ENCODE measurements at places on chromosomes 13 and 19. TPM values are rescaled to one million over a fixed set of nuclear protein-coding genes. Genes with fewer than 3 reads are reported as not detected.

- no peak for DNase-seq
Measured at GRCh38 chr19:40745402-40745780, 4.9 kb downstream of the ACTMAP start.

DNA sequence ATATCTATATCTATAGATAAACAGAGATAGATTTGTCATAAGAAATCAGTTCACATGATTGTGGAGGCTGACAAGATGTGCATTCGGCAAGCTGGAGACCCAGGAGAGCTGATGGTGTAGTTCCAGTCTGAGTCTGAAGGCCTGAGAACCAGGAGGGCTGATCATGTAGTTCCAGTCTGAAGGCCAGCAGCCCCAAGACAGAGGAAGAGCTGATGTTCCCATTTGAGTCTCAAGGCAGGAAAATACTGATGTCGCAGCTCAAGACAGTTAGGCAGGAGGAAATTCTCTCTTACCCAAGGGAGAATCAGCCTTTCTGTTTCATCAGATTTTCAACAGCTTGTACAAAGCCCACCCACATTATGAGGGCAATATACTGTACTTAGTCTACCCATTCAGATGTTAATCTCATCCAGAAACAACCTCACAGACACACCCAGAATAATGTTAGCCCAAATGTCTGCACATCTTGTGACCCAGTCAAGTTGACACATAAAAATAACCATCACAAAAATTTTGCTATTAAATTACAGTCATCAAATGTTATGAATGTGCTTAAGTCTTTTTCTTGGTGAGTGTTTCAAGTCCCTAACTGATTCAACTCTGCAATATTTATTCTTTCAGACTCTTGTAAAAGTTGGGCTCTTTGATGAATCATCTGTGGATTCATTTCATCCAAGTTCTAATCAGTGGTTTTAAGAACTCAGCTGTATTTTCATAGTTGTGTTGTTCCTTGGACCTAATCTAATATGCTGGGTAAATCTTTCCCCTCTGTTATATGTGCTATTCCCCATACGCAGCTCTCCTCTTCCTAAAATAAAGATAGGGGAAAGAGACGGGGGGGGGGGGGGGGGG lies 22.7 kb upstream of the LRCH1 start:
- no peak for DNase-seq

- no peak for DNase-seq
Measured at GRCh38 chr13:64314331-64314730, 2898.7 kb upstream of the PCDH20 start.

- DNase-seq: peak; percentile 42
Measured at GRCh38 chr19:11673608-11674041, 65.1 kb downstream of the ZNF823 start.

GRCh38 chr13:95254339-95254738 lies 46.9 kb downstream of the ABCC4 start:
- DNase-seq: no peak

- DNase-seq: no peak
Measured at GRCh38 chr13:103007427-103007762, 58.8 kb downstream of the SLC10A2 start.

DNA sequence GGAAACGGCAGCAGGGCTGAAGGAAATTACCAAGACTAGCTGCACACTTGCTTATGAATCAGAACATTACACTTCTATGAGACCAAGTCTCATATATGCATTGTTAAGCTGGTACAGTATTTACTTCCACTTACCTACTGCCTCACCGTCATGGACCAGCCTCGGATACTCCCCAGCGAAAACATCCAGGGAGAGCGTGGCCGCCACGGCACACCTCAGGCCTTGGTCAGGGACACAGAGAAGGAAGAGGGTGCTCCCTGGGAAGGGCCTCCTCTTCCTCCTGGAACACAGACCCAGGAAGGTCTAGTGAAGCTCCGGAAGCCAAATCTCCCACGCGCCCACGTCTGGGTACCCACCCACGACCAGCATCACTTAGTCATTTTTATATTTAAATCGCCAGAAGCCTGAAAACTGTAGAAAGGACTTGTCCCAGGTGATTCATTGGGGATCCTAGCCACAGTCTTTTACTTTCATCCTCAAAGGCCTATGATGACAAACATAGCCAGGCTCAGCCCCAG lies 24.4 kb upstream of the MTIF3 start:
- DNase-seq: no peak

DNA sequence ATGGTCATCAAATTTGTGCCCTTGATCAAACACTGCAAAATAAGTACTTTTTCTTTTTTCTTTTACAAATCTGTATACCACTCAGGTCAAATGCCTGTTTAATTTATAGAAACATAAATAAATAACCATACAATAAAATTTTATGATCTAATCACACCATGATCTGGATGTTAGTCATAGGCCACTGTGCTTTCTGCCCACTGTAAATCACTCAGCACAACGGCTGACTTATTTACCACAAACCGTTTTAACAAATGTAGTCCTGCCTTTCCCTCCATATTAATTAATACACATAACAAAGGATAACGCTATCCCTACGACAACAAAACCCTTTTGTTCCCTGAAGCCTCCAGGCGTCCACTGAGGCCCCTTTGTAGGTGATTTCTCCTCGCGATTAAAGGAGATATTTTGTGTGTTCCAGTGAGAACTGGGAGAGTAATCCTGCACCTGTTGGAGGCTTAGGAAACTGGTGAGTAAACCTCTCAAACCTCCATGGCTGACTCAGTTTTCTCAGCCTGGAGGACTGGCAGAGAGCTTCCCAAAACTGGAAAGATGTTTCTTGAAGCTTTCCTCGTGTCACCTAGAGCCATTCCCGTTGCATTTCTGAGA lies 477.1 kb upstream of the SGCG start:
- no peak for DNase-seq

DNA sequence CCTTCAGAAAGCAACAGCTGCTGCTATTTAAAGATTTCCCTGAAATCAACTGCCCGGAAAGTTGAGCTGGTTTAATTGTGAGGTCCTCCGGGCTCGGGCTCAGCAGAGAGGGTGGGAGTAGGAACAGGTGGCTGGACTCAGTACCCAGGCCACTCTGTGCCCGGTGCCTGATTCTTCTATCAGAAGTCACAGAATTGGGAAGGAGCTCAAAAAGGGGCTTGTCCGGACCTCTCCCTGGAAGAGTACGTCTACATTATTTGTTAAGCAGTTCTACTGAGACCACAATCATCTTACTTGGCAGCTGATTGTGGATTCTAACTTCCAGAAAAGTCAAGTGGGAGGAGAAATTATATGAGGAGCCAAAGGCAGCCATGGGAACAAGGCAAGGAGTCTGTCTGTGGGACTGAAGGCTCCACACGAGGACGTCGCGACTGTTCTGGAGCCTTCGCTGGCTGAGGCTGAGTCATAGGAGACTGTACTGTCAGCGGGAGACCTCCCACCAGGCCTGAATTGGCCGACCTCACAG lies 91.7 kb upstream of the ANKRD10 start:
- no peak for DNase-seq

The MEF2B gene
- 5.4 TPM for polyA plus RNA-seq

The PDE4A gene
- polyA plus RNA-seq: 0.95 TPM

The VSTM2B gene
- polyA plus RNA-seq: not detected
